ENCODE measurements at places on chromosomes 16 and 17.

GRCh38 chr17:77890771-77891170 lies 67.7 kb upstream of the TNRC6C start:
- no peak for DNase-seq

DNA sequence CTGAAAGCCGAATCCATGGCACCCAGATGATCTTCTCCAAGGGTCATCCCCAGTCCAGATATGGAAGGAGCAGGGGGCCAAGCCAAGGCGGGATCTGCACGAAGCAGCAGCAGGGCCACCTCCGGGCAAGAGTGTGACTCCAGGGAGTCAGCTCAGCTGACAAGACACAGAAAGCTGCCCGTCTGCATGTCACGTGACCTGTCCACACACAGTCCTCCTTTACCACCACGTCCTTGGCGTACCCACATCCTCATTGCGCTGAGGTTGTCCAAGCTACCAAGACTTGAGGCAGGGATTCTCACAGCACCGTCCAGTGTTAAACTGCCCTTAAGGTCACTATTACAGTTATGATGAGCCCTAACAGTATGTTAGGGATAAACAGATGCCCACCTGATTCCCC lies 11.3 kb upstream of the CYTH1 start:
- no peak for DNase-seq

- no peak for DNase-seq
Observed at GRCh38 chr17:14923981-14924380, 341.1 kb downstream of the PMP22 start.

DNA sequence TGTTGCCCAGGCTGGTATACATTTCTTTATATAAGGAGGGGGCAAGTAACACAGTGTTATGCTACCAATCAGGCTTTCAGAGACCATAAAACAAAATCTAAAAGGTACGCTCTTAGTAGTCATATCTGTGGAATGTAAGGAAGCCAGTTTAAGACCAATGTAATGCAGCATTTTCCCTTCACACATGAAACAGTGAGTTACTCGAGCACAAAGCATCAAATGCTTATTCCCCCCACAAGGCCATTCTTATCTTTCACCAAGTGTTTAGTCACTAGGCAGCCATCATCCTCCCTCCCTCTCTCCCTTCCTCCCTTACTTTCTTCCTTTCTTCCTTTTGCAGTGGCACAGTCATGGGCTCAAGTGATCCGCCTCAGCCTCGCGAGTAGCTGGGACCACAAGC lies 12.8 kb downstream of the HMOX2 start:
- DNase-seq, result no peak

DNA sequence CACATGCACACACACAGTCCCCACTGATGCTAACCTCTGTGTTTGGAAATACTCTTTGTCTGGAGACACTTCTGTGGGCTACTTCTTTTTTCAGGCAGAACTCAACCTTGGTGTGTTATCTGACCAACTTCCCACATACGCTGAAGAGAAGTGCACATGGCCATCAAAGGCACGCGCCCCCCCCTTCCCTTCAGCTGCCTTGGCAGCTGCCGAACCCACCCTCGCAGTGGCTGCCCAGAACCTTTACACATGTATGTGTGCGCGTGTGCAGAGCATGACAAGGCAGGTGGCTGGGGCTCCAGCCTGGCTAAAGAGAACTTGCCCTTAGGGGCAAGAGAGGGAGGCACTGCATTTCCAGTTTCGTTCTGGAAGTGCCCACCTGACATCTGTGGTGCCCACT lies 3.9 kb downstream of the RAPGEFL1 start:
- no peak for DNase-seq

- DNase-seq, result no peak
Observed at GRCh38 chr16:82522026-82522425, 104.7 kb upstream of the CDH13 start.

DNA sequence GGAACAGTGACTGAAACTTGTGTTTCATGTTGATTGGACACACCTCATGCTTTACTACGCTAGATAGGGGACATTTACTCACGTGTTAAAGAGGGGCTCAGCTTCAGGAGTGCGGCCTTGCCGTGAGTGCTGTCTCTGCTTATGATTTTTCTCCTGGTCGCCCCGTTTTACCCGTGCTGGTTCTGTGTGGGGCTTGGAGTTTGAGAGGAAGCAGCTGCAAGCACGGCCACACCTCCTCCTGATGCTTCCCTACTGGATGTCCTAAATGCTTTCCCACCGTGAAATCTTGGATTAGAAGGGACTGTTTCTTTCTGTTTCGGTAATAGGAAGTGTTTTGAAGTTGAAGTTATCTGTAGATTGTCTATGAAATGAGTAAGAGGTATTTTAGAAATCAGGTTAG lies 54.0 kb upstream of the ZNF750 start:
- DNase-seq, result no peak
